ENCODE measurements at places on chromosomes 2 and 18.

- no peak for DNase-seq
Observed at GRCh38 chr2:1051075-1051474, 100.4 kb downstream of the SNTG2 start.

DNA sequence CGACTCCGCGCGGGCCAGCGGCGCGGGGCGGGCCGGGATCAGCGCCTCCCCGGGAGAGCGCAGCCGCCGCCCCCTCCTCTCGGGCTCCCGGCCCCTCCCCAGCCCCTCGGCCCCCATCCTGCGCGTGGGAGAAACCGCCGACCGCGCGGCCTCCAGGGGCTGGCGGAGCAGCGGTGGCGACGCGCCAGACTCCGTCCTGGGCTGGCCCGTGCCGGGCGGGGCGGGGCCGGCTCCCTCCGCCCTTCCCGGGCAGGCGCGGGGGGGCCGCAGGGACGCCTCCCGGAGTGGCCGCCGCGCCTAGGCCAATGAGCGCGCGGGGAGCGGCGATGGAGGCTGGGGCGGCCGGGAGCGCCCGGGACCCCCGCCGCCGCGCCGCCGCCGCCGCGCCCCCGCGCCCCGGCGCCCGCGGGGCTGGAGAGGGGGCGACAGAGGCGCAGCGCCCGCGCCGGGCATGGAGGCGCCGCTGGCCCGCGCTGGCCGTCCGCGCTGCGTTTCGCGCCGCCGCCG lies 49.1 kb downstream of the KCNIP3 start:
- peak; percentile 85 for DNase-seq

DNA sequence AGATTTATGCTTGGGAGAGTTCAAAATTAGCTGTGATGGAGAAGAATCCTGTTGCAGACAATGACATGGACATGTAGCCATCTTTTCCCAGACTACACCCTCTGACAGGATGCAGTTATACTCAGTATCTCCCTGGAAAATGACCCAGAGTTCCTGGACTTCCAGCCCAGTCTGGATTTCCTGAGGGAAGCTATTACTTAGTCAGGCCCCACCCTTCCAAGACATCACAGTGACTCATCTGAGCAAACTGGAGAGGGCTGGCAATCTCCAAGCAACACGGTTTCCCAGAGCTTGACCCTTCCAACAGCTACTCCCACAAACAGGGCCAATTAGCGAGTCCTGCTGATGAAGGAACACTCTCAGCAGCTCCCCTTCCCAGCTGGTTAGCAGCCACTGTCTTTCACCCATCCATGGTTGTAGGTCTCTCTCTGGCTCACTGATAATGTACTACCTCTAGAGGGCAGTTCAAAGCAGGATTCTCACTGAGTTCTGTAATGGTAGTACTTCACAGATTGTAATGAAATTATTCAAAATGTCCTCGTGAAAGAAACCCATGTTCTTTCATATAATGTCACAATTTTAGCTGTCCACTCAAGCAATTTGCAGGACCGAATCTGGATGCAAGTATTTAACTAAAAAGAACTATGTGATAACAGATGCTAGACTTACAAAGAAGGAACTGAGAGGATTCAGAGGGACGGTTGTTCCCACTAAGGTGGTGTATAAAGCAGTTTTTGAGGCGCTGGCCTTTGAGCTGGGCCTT lies 110.2 kb downstream of the MDH1 start:
- DNase-seq = no peak

DNA sequence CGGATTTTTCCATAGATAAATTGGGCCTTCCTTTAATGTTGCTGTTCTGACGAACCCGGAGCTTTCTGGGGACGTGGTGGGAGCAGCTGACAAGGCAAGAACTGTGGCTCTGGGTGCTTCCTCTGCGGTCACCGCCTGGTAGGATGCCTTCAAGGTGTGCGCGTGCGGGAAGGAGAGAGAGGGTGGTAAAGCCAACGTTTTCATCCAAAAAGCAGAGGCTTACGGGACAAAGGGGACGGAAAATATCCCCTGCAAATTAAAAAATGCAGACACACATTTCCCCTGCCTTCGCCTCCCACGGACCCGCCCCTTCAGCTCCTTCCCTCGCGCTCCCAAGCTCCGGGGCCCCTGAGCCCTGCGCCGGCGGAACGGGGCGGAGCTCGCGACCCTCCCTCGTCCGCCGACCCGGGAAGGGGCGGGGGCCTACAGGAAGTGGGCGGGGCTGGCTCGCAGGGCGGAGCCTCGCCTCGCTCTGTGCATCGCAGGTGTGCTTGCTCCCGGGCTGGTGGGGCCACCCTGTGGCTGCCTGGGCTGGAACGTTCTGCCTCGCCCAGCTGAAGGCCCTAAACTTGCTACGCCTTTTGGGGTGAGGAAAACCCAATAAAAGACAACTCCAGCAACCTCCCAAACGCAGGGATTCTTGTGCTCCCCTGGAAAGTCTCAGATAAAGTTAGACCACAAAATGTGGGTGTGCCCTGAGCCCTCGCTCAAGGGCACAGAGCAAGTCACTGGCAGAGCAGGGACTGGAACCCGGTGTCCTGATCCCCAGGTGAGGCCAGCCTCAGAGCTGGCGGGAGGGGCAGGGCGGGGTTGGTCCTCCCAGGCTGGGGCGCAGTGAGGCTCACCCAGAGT lies 25.4 kb upstream of the SLC66A3 start:
- peak; percentile 65 for DNase-seq

GRCh38 chr2:9336576-9337314 lies 86.6 kb downstream of the ITGB1BP1 start:
- no peak for DNase-seq

DNA sequence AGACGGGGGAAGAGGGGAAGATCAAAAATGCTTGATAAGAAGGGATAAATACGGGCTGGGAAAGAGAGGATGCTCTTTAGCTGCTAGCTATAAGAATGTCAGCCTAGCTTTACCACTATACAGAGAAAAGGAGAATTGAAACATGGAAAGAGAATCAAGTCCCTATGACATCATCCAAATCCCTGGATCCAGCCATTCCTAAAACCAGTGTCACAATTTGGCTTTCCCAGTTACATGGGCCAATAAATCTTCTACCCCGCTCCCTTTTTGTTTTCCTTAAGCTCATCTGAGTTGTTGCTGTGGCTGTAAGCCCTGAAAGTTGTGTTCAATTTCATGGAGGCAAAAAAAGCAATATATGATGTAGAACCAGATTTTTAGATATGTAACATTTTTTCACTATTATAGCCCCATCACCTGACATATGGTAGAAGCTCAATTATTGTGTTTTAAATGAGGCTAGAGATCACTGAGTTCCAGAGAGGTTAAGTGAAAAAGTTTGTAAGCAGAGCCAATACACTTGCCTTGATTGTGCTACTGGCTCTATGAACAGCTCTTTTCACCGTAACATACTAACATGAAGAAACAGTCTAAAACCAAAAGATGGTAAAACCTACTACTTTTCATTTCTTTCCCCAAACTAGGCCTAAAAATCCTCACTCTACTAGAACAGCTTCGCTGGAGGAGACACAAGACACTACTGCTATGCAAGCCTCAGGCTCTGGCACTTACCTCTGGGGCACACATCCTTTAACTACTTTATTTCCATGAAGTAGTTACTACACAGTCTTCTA lies 4.3 kb downstream of the HNRNPLL start:
- DNase-seq = no peak

- DNase-seq = no peak
Observed at GRCh38 chr2:68709421-68709911, 25.1 kb upstream of the ARHGAP25 start.

GRCh38 chr2:101745711-101746694 lies 48.5 kb downstream of the MAP4K4 start:
- DNase-seq = no peak

Data from Right ventricle myocardium superior (tissue), 1 donor.